ENCODE measurements at places on chromosomes 12 and 14. TPM values are rescaled to one million over a fixed set of nuclear protein-coding genes. Genes with fewer than 3 reads are reported as not detected.
A peak's percentile ranks its signal among the peaks of the same experiment; 100 is the strongest.

DNA sequence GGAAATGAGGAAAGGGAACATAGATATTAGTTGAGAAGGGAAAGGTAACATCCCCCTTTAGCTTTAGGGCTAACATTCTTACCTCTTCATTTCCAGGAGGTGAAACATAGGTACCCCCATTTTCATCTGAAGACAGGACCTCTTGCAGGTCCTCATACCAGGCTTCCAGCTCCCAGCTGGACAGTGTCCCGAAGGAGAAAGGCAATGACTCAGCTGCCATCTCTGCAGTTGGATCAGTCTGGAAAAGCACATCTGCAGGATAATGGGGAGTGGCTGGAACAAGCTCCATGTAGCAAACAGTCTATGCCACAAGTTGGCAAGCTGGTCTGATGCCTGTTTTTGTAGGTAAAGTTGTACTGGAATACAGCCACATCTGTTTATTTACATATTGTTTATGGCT is 3.1 kb downstream of the DDIT3 start:
- DNase-seq, result peak; percentile 11

RNF31 gene
- total RNA-seq, result 35.3 TPM

VRTN gene
- total RNA-seq, result not detected

PDZRN4 gene
- total RNA-seq, result not detected

DNA sequence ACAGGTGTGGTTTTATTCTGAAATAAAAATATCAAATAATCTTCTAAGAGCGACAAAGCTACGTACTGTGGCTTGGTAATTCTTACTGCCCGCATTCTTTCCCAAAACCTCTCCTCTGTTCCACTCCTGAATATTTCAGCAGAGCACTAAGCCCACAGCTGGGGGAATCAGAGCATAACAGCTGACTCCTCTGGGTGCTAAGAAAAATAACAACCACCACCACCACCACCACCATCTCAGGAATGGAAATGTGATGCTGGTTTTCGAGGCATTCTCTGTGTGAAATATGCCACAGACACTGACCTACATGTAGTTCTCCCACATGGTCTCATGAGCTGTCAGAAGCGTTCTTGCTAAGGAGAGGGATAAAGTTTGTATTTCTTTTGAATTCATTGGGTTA is 183.7 kb downstream of the BMP4 start:
- DNase-seq, result no peak

- DNase-seq, result no peak
These were observed 390.6 kb upstream of the TBX3 start for GRCh38 chr12:115074617-115075016.

WASHC3 gene
- 50.2 TPM for total RNA-seq

DNA sequence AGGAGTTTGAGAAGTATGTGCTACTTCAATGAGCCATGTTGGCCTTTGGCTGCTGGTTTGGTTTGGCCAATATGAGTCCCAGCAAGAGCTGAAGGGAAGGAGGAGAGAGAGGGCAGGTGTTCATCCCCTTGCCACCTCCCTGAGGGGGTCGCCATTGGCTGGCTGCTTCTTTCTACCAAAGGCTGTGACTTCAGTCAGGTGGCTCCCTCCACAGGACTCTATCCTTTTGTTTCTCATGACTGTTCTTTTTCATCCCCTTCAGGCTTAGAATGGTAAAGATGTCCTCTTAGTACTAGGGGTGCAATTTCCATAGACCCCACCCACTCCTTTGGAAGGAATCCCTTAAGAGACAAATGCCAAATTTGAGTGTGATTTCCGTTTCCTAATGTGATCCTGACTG is 31.2 kb upstream of the OTOGL start:
- no peak for DNase-seq

CISTR gene
- total RNA-seq, result not detected

- no peak for DNase-seq
These were observed 69.6 kb upstream of the PRMT8 start for GRCh38 chr12:3421191-3421978.
